ENCODE measurements at places on chromosomes 1 and 21. TPM values are rescaled to one million over a fixed set of nuclear protein-coding genes. Genes with fewer than 3 reads are reported as not detected.

CRYAA gene
- total RNA-seq: 0.18 TPM

KCND3 gene
- total RNA-seq: 0.02 TPM

CFAP57 gene
- 0.45 TPM for total RNA-seq

CTH gene
- 1.2 TPM for total RNA-seq

NT5C1A gene
- total RNA-seq: not detected

H6PD gene
- 7.9 TPM for total RNA-seq

SELE gene
- not detected for total RNA-seq

PCP4 gene
- total RNA-seq: not detected

Data from A549 treated with dexamethasone at 1 μM for 4 hours (cell line).